ENCODE measurements at places on chromosomes 7 and 10.

- DNase-seq, result no peak
These were observed 12.5 kb downstream of the PPIA start for GRCh38 chr7:44808914-44809393.

GRCh38 chr7:25579778-25580075 lies 351.4 kb upstream of the NPVF start:
- no peak for DNase-seq

GRCh38 chr10:51510231-51510630 lies 189.2 kb downstream of the CSTF2T start:
- DNase-seq, result no peak

DNA sequence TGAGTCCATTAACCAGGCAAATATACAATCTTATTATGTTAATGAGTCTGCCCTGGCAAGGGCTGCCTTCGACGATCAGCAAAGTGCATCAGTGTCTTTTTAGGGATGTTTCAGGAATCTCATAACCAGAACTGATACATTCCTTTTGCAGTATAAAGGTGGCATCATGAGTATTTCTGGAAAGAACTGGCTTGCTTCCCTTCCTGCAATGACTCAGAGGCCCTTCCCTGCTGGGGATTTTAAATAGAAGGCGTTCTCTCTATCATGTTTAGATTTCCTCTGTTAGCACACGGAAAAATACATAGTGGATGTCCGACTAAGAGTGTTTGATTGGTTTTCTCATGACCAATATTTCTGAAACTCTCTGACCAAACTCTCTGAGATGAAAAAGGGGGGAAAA lies 1.8 kb downstream of the NPS start:
- no peak for DNase-seq

DNA sequence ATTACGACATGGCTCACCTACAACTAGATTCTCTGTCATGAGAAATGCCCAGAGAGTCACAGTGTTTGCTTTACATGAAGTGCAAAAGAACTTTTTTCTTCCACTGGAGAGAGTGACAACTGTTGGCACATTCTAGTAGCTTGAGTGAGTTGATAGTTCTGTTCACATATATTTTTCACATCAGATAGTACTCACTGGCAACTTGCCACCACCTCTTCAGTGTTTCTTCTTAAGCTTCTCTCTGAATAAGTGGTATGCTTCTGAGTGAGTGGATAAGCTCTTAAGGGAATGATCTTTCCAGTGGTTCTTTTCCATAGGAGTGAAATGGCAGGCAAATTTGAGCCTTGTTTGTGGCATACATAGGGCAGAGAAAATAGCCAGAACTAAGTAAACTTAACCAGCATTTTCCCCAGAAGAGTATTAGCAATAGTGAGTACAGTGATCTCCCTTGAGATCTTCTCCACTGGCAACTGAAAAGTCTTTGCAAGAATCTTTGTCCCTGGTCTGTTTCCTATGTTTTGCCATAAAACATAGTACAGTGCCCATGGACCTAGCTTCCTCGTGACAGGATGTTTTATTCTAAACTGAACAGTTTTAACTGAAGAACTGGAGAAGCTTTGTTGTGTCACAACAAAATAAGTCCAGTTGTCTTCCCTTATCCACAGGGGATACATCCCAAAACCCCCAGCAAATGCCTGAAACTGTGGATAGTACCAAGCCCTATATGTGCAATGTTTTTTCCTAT lies 125.4 kb upstream of the CDK13 start:
- no peak for DNase-seq

- DNase-seq, result no peak
These were observed 38.2 kb upstream of the RPA3 start for GRCh38 chr7:7756577-7756976.

GRCh38 chr10:89389254-89389653 lies 3.2 kb upstream of the IFIT1 start:
- DNase-seq, result peak; percentile 33

- no peak for DNase-seq
These were observed 30.0 kb downstream of the CLDN12 start for GRCh38 chr7:90433221-90433620.

GRCh38 chr7:108094933-108095710 lies 35.0 kb downstream of the LAMB4 start:
- no peak for DNase-seq

DNA sequence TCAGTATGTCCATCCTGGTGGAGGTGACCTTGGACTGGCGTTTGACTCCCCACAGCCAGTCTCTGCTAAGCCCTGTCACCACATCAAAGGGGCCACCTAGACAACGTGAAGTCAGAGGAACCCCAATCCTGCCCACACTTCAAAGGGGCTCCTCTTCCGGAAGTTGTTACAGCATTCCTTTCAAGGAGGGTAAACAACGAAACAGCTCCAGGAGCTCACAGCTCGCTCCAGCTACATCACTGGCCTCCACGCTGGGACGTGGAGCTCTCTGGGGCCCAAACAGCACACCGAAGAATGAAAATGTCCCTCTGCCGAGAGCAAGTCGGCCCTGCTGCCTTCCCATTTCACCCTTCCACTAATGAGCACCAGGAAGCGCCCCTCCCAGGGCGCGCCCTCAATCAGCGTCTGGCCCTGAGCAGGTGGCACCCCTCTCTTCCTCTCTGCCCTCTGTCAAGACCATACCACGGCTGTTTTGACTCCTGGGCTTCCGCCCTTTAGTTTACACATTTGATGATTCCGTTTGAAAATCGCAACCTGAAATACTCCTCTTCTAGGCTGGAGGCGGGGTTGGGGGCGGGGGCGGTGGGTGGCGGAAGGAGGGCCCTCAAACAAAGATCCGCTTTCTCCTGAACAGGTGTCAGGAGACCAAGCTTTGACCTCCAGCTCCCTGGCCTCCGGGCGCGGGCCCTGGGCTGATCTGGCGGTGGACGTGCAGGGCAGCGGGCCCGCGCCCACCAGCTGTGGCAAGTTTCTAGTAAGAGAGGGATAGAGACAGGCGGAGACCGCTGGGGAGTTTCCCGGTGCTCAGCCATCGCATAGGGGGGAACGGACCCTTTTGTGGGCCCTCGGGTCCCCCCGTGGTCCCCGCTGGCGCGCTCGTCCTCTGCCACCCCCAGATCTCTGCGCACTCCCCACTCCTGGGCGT lies 53.1 kb upstream of the KDM7A start:
- peak; percentile 84 for DNase-seq

- no peak for DNase-seq
These were observed 16.4 kb upstream of the OR2AE1 start for GRCh38 chr7:99893280-99893679.

GRCh38 chr7:3042861-3043489 lies 692 bp downstream of the CARD11 start:
- peak; percentile 68 for DNase-seq

- no peak for DNase-seq
These were observed 566.0 kb downstream of the SUGCT start for GRCh38 chr7:40700653-40701421.

Measured in CD4-positive, alpha-beta T cell treated with Interleukin-10 for 1 hour (primary cell).